ENCODE measurements at places on chromosomes 2 and 18.

DNA sequence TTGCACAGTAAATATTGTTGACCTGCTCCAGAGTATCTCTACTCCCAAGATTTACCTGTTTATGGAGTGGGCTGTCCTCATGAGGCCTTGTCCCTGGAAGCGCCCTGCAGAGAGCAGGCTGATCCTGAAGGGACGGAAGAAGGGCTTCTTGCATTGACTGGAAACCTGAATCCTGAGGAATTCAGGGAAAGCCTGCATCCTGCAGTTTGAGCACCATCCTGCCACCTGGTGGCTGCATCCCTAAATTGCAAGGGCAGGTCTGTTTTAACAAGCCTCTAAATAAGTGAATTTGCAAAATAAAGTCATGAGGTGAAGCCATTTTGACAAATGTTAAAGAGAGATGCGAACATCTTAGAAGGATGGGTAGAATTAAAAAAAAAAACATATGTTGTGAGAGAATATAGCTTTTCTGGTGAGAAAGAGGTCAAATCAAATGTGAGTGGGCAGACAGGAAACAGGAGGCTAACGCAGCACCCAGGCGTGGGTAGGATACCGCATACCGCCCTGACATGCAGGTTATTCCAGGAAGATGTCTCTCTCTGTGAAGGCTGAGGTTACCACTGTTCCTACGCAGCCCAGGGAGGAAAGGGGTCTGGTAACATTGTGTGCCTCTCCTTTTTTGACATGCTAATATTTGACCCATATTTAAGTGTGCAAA lies 754.9 kb downstream of the RNF144A start:
- peak; percentile 56 for DNase-seq

DNA sequence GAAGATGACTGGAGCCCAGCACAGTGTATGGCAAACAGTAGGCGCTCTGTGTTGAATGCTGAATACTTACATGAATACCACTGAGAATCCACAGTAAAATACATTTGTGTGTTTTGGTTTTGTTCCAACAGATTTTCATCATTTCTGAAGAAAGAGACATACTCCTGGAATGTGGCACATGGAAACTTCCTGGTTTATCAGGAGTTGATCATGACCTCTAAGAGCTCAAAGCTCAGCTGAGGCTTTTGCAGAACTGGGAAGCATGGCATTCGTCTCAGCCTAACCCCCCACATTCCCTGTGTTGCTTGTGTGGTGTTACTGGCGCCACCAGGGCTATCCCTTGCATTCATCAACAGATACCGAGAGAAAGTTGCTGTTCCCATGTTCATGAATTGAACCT lies 316.9 kb upstream of the REV1 start:
- DNase-seq: no peak

GRCh38 chr2:237875256-237876060 lies 16.0 kb downstream of the RAMP1 start:
- no peak for DNase-seq

DNA sequence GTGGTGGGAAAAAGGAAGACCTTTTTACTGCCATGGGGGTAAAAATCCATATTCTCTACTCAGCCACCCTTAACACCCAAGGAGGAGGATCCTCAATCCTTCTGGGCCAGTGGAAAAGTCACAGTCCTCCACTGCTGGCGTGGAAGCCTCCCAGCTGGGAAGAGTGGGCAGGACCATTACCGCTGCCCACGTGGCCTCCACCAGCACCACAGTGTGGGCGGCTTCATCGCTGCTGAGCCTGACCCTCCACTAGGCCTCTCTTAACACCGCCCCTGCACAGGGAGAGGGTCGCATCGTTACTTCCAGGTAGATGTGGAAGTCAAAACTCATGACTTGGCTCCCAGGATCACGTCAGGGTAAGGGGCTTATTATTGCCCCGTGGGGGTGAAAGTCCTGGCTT lies 656.5 kb downstream of the SUCLG1 start:
- no peak for DNase-seq

- DNase-seq: no peak
Measured at GRCh38 chr2:65417509-65418085, 14.8 kb downstream of the SPRED2 start.

DNA sequence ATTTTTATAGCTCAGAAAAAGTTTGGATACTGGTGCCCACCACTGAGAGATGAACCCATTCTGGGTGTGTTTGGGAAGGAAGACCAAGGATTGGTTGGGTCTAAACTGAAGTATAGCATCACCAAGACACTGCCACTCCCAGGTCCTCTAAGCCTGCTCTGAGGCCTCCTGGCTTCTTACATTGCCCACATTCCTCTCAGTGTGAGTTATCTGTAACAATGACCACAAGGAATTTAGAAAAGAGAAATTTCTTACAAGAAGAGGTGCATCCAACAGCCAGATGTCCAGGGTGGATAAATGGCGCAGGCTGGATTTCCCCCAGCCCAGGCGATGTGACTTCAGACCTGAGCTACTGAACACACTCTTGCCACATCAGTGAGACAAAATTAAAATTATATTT lies 1.6 kb upstream of the GPR45 start:
- DNase-seq: no peak

- DNase-seq: no peak
Measured at GRCh38 chr18:79799619-79800370, 2.1 kb downstream of the KCNG2 start.

DNA sequence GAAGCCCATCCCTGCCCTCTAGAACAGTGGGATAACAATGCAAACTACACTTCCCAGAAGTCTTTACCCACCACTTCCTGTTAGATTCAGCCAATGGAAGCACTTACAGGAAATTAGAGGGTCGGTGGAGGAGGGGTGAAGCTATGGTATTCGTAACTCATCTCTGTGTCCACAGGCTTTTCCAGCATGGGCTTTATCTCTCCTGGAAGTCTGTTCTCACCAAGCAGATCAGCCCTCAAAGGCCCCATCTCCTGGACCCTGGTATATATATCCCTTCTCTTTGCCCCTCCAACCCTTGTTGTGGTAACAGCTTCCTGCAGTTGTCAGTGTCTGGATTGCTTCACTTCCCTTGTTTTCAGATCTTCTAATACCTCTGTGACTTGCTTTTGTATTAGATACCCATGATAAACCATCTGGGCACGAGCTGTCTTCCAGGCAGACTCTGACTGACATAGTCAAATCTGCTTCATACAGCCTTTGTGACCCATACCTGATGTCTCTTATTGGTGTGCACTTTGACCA lies 475.0 kb upstream of the POU3F3 start:
- DNase-seq: peak; percentile 17

GRCh38 chr2:232291343-232291742 lies 87.2 kb upstream of the ALPP start:
- no peak for DNase-seq

GRCh38 chr2:118641711-118642110 lies 205.7 kb downstream of the EN1 start:
- no peak for DNase-seq

GRCh38 chr2:57720728-57721627 lies 325.6 kb upstream of the VRK2 start:
- DNase-seq: peak; percentile 23

GRCh38 chr18:50857694-50858093 lies 21.2 kb upstream of the ME2 start:
- DNase-seq: no peak

GRCh38 chr18:22086973-22087372 lies 82.4 kb upstream of the GATA6 start:
- DNase-seq: no peak

- no peak for DNase-seq
Measured at GRCh38 chr2:160335441-160335840, 135.4 kb upstream of the ITGB6 start.

- no peak for DNase-seq
Measured at GRCh38 chr2:255195-255594, 8.6 kb downstream of the SH3YL1 start.

DNA sequence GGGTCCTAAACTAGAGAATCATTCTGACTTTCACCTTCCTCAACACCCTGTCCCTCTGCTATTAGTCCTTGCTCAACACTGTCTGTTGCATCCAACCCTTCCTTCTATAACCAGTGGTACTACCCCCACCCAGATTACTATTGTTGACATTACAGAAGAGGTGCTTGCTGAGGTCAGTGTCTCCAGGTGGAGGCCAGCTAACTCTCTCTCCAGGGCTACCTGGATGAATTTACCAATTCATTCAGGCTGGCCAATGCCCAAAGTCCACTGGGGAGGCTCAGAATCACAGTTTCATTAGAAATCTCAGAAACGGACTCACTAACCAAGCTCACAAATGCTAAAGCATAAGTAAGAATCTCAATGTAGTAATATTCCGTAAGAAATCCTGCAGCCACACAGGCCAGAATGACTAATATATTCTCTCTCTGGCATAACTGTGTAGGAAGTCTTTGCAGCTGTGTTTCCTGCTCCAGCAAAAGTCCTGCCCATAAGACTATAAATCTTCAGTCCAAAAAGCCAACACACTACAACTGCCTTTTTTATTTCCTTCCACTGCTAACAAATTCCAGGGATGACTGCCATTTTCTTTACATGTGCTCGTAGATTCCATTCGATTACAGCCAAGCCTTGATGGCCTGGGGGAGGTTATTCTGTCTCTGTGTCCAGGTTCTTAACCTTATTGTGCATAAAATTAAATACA lies 10.0 kb upstream of the TTR start:
- no peak for DNase-seq

DNA sequence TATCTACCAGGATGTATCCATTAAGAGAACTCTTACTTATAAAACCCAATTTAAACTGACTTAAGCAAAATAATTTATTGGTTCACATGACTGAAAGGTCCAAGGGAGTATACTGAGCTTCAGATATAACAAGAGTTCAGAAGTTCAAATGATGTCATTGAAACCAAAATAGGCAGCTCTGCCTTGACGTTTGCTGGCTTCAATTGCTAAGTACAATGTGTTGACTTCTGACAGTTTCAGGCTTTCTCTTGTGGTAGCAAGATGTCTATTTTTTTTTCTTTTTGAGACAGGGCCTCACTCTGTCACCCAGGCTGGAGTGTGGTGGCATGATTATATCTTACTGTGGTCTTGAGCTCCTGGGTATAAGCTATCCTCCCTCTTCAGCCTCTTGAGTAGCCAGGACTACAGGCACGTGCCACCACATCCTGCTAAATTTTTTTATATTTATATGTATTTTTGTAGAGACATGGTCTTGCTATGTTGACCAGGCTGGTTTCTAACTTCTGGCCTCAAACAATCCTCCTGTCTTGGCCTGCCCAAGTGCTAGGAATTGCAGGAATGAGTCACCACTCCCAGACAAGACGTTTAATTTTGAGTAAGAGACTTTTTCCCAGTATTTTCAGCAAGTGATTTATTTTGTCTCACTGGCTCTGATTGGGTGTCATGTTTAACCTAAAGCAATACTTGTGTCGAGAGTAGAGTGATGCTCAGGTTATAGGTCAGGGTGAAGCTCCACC lies 184.8 kb downstream of the NR4A2 start:
- DNase-seq: no peak

DNA sequence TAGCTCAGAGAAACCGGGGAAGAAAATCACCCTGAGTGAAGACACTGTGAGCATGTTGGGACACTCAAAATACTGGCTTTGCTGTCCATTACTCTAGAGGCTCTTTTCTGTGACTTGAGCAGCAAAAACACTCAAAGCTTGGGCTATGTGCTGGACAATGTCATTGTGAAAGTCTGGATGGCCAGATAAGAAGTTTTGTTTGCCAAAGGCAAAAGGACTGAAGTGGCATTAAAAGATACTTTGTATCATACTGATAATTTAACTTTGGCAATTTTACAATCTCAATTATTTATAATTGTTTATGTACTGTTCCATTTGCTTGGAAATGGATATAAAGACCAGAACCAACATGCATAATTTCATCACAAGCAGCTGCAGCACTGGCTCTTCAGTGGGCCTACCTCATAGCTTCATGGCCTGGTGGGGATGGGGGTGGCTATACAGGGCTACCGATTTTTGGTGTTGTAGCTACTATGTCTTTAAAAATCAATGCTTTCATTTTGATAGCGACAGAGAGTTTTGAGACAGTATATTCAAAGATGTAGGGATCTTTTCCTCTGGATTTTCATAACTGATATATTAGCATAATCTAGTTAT lies 51.1 kb downstream of the RBKS start:
- DNase-seq: no peak

GRCh38 chr18:24877546-24877945 lies 417.1 kb downstream of the HRH4 start:
- no peak for DNase-seq

GRCh38 chr2:178241844-178242551 lies 47.7 kb downstream of the OSBPL6 start:
- no peak for DNase-seq

- DNase-seq: no peak
Measured at GRCh38 chr2:120836281-120836680, 100.6 kb downstream of the GLI2 start.

GRCh38 chr2:159419403-159419802 lies 132.9 kb upstream of the WDSUB1 start:
- no peak for DNase-seq

GRCh38 chr2:61044636-61045035 lies 21.0 kb upstream of the SANBR start:
- DNase-seq: no peak

DNA sequence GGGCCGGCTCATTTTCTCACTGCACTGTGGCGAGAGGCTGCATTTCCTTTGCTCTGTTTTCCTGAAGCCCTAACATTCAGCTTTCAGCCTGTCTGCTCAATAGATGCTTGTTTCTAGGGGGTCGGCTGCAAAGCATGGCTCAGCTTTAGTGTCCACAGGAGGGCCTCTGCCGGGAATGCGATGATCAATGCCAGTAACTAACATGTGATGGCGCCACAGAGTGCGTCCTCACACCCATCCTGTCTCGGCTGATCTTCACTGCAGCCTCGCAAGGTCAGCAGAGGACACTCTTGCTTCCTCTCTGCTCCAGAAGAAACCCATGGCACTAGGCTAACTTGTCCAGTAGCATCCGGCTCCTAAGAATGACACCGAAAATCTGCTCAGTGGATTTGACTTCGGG lies 156.4 kb upstream of the PXDN start:
- DNase-seq: no peak

GRCh38 chr2:1486670-1487069 lies 73.4 kb downstream of the TPO start:
- no peak for DNase-seq

GRCh38 chr2:12762976-12763375 lies 46.2 kb downstream of the TRIB2 start:
- DNase-seq: no peak

- no peak for DNase-seq
Measured at GRCh38 chr2:8132351-8132831, 549.5 kb upstream of the ID2 start.

DNA sequence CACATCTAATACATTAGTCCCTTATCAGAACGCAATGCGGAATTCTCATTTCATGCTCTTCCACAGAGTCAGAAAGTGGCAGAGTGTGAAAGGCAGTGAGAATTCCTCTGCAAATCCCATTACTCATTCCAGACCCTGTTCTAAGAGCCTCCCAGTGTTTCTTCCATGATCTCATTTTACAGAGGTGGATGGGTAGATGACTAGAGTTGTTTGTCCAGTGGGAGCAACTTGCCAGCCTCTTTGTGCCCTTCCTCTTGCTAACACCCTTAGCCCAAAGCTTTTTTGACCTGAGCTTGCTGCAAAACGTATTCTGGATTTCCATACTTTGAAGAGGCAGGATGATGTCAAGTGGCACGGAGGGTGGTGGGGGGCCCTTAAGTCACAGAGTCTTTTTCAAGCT lies 467.7 kb upstream of the RGPD4 start:
- DNase-seq: no peak
